Stimulated activated CD4-positive, alpha-beta T cell treated with anti-CD3 and anti-CD28 coated beads, Interleukin-12 subunit alpha, Interleukin-12 subunit beta, amount 100 ng/mL, for 4 hours (primary cell): ENCODE measurements at places on chromosomes 2 and 18.

GRCh38 chr2:147829106-147829505 is 15.7 kb upstream of the ACVR2A start:
- no peak for DNase-seq

GRCh38 chr2:177229442-177230242 is 17.0 kb downstream of the HNRNPA3 start:
- DNase-seq = no peak

- DNase-seq = no peak
Measured at GRCh38 chr2:198731842-198732399, 725.8 kb downstream of the SATB2 start.

- DNase-seq = no peak
Measured at GRCh38 chr18:64037812-64038414, 68.0 kb downstream of the SERPINB8 start.

DNA sequence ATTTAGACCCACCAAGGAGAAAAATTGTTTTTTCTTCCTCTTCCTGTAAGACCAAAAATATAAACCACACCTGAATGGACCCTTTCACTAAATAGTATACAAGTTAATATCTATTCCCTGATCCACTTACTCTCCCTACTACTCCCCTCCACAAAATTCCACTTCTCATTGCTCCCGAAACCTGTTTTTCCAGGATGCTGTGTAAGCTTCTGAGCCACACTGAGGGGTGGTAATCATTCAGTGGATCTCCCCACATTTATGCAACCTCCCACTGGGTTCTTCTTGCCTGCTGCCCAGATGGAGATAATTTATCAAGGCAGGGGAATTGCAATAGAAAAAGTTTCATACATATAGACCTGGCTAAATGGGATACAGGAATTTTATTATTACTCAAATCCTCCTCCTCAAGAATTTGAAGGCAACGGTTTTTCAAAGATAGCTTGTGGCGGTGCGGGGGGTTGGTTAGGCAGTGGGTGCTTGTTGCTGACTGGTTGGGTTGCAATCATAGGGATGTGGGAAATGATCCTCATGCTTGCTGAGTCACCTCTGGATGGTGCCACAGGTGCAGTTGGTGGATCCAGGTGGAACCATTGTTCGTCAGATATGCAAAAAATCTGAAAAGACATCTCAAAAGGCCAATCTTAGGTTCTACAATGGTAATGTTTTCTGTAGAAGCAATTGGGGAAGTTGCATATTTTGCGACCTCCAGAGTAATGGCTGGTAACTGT is 970.3 kb downstream of the CNTNAP5 start:
- DNase-seq = no peak

DNA sequence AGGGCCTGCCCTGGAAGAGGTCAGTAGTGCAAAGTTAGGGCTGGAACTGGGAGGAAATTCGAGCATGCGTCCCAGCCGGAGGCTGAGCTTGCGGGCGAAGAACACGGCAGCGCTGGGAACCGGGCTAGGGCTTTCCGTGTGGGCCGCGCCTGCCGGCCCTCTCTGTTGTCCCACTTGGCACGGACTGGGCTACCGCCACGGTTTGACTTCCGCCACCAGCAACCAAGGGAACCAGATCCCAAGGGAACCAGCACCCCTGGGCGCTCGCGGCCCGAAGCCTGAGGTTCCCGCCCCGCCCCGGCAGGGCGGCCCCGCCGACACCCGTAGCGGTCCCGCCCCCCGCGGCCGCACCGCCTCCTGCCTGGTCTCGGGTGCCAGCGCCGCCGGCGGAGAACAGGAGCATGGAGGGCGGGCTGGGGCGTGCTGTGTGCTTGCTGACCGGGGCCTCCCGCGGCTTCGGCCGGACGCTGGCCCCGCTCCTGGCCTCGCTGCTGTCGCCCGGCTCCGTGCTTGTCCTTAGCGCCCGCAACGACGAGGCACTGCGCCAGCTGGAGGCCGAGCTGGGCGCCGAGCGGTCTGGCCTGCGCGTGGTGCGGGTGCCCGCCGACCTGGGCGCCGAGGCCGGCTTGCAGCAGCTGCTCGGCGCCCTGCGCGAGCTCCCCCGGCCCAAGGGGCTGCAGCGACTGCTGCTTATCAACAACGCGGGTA is at the start of gene SPR:
TSS of gene SPR (plus strand) at position 377 of the 708 bp plus-strand sequence. CDS start at position 402, 25 bp downstream.
- DNase-seq = peak; percentile 71

DNA sequence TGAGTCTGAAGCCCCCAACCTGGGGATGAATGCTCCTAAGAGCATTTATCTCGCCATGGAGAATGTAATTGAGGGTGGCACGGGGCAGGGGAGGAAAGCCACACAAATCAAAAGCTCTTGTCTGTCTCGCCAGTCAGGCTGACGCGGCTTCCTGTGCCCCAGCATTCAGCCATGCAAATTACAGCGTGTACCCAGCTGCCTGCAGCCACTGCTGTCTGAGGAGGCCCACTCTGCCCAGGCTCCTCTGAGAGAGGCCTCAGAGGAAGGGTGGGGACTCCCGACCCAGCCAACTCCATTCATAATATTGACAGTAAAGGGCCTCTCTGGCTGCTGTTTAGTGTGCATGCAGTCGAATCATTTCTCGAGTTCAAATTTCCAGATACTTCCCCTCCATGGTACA is 22.0 kb downstream of the SMAD7 start:
- peak; percentile 56 for DNase-seq

GRCh38 chr2:32559136-32559535 is 68.7 kb upstream of the TTC27 start:
- no peak for DNase-seq

- DNase-seq = no peak
Measured at GRCh38 chr2:38374984-38375383, 2.1 kb downstream of the ATL2 start.

DNA sequence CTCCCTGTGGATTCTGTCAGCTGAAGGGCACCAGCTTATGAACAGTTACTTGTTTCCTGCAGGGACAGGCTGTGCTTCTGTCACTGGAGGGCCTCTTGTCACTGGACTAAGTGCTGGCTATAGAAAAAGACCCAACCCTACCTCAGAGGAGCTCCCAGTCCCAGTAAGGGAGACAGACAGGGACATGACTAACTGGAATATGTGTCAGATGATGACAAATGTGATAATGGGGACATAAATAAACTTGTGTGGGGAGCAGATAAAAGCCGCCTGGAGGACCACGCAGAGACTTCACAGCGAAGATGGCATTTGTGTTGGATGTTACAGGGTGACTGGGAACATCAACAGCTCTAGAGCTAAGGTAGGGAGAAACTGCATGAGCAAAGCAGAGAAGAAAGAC is 95.0 kb downstream of the MAPRE2 start:
- no peak for DNase-seq

DNA sequence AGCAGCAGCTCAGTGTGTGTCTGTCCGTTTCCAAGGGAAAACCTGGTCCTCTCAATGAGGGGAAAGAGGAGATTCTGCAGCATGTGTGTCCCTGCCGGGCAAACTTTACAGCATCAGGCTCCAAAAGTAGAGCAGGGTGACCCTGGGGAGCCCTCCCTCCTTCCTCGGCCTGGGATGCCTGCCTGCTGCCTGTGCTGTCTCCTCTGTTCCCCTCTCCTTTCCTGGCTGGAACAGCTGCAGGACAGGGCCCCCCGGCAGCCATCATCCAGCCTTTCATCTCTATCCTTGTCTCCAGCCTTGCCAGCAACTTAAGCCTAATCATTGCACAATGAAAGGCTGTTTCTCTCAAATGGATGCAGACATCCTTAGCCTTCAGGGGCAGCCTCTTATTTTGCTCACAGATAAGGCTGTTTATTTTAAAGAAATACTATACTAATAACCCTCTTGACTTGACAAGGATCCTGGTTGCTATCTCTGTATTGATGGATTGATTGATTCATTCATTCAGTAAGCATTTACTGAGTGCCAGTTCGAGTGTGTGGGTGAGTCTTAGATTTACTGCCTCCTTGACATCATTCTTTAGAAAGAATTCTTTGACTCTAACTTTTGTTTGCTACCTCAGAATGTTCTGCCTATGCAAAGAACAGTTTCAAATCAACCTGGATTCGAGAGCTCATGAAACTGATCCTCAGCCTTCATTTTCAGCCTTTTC is 40.6 kb upstream of the EDAR start:
- DNase-seq = no peak

GRCh38 chr2:174752403-174753037 is 11.8 kb downstream of the CHRNA1 start:
- no peak for DNase-seq

- no peak for DNase-seq
Measured at GRCh38 chr2:157107877-157108276, 149.6 kb upstream of the GALNT5 start.

GRCh38 chr2:215657844-215658243 is 222.0 kb upstream of the FN1 start:
- DNase-seq = no peak

GRCh38 chr2:74812787-74813590 is 20.9 kb upstream of the HK2 start:
- no peak for DNase-seq

DNA sequence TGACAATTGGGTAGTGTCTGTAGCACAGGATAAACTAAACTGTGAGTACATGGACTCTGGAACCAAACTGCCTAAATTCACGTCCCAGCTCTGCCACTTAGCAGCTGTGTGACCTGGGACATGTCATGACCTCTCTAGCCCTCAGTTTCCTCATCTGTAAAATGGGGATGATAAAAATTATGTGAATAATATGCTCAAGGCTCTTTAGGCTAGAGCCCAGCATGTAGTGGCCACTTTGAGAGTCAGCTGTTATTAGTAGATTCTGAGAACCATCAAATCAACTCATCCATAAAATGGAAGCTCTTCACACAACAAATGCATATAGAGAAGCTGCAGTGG is 87.7 kb downstream of the INPP5D start:
- DNase-seq = no peak

GRCh38 chr2:240467149-240467642 is 31.7 kb downstream of the GPC1 start:
- DNase-seq = no peak

- no peak for DNase-seq
Measured at GRCh38 chr2:66494708-66495107, 59.8 kb downstream of the MEIS1 start.

DNA sequence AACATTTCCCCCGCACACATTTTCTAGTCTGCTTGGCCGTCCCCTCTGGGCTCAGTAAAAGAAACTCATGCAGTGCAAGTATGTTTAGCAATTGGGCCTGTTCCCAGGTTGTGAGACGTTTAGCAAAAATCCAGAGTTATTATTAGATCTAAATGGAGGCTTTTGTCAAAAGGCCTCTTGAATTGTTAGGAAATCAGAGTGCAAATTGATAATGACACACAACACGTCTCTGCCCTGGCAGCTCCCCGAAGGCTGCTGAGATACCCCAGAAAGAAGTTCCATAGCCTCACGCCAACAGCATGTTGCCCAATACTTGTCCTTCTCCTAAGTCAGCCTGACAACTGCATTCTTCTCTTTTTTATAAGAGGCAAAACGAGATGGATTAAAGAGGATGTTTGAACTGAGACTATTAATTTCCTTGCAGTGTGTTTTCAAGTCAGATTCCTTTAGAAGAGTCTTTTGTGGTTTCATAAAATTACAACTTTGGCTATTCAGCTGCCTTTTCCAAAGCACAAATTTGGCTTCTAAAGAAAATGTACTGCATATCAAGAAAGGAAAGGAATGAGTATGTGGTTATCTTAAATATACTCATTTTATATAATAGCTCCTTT is 202.2 kb downstream of the TRIB2 start:
- no peak for DNase-seq

GRCh38 chr18:1412655-1413322 is 508.1 kb downstream of the ADCYAP1 start:
- no peak for DNase-seq

GRCh38 chr2:83901317-83901716 is 557.8 kb downstream of the SUCLG1 start:
- DNase-seq = no peak

- no peak for DNase-seq
Measured at GRCh38 chr18:73679941-73680712, 467.5 kb downstream of the FBXO15 start.

- no peak for DNase-seq
Measured at GRCh38 chr2:5150871-5151270, 541.3 kb upstream of the SOX11 start.

- no peak for DNase-seq
Measured at GRCh38 chr2:156124458-156124857, 208.1 kb downstream of the NR4A2 start.

DNA sequence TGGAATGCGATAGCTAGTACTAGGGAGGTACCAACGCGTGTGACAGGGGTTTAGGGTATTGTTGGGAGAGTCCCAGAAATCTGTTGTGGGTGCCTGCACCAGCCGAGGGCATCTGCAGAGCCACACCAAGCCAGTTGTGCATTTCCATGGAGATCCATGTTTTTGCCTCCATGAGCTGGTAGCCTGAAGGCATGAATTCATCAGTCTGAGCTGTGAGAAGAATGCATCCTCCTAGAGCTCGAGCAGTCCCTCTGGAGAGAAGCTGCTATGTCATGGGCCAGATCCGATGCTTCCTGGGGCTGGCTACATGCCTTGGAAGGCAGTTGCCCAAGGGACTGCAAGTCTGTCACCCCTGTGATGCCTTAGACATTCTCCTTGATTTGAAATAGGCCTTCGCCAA is 57.9 kb downstream of the LIPG start:
- no peak for DNase-seq

DNA sequence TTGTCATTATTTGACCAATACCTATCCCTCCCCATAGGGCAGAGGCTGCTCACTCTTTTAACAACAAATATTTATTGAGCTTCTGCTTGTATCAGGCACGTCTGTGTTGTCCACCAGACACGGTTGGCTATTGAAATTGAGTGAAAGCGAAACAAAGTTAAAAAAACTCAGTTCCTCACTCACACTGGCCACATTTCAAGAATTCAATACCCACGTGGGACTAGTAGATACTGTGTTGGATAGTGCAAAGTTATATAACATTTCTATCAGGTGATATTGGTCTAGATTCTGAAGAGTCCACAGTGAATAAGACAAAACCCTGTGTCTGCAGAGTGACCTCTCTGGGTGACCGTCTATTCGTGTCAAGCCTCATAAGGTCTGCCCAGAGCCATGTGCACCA is 43.9 kb upstream of the GALR1 start:
- DNase-seq = no peak

DNA sequence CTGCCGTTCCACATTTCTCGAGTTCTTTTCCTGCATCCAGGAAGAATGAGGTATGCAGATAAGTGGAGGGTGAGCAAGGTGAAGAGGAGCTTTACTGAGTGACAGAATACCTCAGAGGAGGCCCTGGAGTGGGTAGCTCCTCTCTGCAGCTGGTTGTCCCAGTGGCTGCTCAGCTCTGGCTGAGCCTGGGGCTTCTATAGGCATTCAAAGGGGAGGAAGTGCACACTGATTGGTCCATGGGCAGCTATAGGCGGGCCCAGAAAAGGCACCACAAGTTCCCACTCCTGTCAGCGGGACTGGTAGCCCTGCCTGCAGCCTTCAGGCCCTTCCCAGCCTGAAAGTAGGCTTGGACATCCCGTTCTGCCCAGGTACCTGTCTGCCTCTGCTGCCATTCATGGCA is 94.7 kb downstream of the DOK6 start:
- no peak for DNase-seq
